Activated naive CD8-positive, alpha-beta T cell treated with anti-CD3 and anti-CD28 coated beads, Interleukin-2, amount 50 U/mL, for 16 hours (primary cell): ENCODE measurements at places on chromosomes 1 and 21.
A peak's percentile ranks its signal among the peaks of the same experiment; 100 is the strongest.

DNA sequence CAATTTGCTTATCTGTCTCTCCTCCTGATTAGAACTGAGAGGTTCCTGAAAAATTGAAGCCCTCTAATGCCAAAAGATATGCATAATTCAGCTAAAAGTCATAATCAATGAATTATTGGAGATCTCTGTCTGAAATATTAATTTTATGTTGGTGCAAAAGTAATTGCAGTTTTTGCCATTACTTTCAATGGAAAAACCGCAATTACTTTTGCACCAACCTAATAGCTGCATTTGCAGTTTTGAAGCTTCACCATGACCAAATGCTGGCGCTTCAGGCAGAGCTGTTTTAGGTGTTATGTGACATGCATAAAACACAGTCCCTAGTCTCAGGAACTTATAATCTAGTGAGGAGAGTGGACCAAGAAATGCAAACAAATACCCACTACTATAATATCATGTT is 29.7 kb upstream of the FASLG start:
- DNase-seq, result no peak

GRCh38 chr1:6246497-6247467 is 2.8 kb downstream of the HES3 start:
- DNase-seq, result peak; percentile 61

GRCh38 chr1:226083302-226084101 is 21.0 kb downstream of the H3-3A start:
- peak; percentile 82 for DNase-seq

DNA sequence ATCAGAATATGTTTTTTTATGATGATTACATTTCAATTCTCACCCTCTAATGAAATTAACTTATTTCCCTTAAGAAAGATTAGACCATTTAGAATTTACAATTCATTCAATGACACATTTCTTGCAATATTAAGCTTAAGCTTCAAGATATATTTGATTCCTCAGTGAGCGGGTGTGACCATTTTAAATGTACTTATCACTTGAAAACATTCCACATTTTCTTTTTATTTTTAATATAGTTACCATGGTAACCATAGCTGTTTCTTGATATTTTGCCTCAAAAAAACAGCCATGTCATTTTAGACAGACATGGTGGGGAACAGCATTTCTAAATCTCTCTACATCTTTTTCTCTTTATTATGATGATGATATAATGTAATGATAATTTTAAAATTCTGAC is 1029.0 kb upstream of the B3GALT2 start:
- no peak for DNase-seq

DNA sequence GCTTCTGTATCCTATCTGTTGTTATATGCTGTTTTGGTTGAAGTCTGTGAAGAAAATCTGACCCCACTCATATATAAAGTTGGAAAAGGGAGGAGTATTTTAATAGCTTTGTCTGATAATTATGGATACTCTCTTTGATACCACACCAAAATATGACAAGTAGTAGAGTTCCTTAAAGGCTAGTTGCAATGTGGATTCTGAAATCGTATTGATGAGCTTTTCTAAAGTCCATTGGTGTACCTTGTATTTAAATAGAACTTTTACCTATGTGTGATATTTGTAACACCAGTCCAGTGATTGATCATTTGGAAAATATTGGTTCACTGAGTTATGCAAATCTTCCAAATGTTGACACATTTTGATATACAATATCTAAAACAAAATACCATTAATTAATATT is 7.7 kb downstream of the GAS5 start:
- no peak for DNase-seq

GRCh38 chr21:38718481-38718880 is 87.2 kb upstream of the ETS2 start:
- DNase-seq, result no peak
